ENCODE measurements at places on chromosomes 11 and 22. TPM values are rescaled to one million over a fixed set of nuclear protein-coding genes. Genes with fewer than 3 reads are reported as not detected.

Gene PRDM11
- total RNA-seq, result 7.1 TPM

Gene CATSPER1
- 0.95 TPM for total RNA-seq

Gene FIBIN
- not detected for total RNA-seq

Gene ART5
- total RNA-seq, result 0.27 TPM

Gene APOC3
- total RNA-seq, result not detected

Gene KCNJ1
- not detected for total RNA-seq

Gene CRYBA4
- total RNA-seq, result not detected

Gene SLC17A6
- not detected for total RNA-seq

Gene HTR3B
- total RNA-seq, result not detected

Gene SELENOM
- total RNA-seq, result 53.7 TPM

Gene MS4A3
- not detected for total RNA-seq

Gene DEUP1
- total RNA-seq, result not detected

Gene PVALB
- total RNA-seq, result not detected

Gene HTATIP2
- 219 TPM for total RNA-seq

Gene SLC22A6
- not detected for total RNA-seq

Gene SPTBN2
- total RNA-seq, result 9.9 TPM

Gene PKDREJ
- total RNA-seq, result not detected

Gene HMOX1
- total RNA-seq, result 453 TPM

Gene LMO1
- 2.4 TPM for total RNA-seq

Gene MISFA
- total RNA-seq, result 1.3 TPM

Gene TMEM123
- 224 TPM for total RNA-seq

Gene TECTA
- 0.12 TPM for total RNA-seq

Gene DUSP8
- 0.84 TPM for total RNA-seq

Gene HSPB2
- 0.09 TPM for total RNA-seq

Gene OR4C5
- not detected for total RNA-seq

Gene CST6
- not detected for total RNA-seq

Gene POLD3
- total RNA-seq, result 15.9 TPM

Gene F2
- total RNA-seq, result 2.1 TPM

Gene HORMAD2
- not detected for total RNA-seq

Gene YAP1
- total RNA-seq, result 59.6 TPM

Gene IGLL1
- not detected for total RNA-seq

Gene KDM4D
- 0.32 TPM for total RNA-seq

Gene ESRRA
- 37.1 TPM for total RNA-seq

Gene PNPLA3
- total RNA-seq, result 0.81 TPM

Gene TTC17
- 30.9 TPM for total RNA-seq
